ENCODE measurements at places on chromosomes 13 and 19.
A peak's percentile ranks its signal among the peaks of the same experiment; 100 is the strongest.

- DNase-seq: no peak
Observed at GRCh38 chr19:13437919-13438618, 68.2 kb downstream of the CACNA1A start.

DNA sequence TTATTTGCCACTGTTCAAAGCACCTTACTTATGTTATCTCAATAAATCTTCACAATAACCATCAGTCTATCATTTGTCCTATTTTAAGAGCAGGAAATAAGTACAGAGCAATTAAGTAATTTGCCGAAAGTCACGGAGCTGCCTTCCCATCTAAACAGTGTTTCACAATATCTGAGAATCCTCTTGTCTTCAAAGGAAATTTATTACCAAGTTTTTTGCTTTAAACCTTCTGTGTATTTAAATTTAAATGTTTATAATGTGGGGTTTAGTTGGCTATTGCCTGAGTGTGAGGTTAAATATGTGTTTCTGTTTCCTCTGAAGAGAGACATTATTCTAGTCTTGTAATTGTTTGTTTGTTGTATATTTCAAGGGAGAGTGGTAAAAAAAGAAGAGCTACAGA is 633.1 kb downstream of the EFNB2 start:
- no peak for DNase-seq

DNA sequence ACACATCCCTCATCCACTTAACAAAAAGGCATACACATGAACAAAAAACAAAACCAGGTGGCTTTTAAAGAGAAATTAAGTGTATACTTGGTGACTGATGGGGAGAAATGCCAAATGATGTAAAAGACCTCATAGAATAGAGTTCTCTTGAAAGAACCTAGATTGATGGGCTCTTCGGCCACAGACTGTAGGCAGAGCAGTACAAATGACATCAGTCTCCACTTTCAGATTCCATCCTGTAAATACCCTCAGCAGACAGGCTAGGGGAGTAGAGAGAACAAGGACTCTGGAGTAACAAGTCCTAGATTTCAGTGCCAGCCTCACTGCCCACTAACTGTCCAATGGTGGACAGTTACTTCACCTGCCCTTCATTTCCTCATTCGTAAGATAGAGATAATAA is 203.8 kb downstream of the MZT1 start:
- DNase-seq: no peak

DNA sequence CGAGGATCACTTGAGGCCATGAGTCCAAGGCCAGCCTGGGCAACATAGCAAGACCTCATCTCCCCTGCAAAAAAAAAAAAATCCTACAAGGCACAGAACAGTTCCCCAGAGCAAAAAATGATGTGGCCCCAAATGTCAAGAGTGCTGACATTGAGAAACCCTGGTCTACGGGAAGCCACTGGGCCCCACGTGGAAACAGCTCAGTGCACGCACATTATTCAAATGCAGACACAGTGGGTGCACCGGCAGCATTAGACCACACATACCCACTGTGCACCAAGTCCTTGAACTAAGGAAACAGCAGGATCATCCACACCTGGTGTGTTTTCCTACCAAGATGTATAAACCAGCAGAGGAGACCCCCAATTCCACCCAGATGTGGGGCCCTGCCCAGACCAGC is 35.0 kb upstream of the ADGRE5 start:
- no peak for DNase-seq

DNA sequence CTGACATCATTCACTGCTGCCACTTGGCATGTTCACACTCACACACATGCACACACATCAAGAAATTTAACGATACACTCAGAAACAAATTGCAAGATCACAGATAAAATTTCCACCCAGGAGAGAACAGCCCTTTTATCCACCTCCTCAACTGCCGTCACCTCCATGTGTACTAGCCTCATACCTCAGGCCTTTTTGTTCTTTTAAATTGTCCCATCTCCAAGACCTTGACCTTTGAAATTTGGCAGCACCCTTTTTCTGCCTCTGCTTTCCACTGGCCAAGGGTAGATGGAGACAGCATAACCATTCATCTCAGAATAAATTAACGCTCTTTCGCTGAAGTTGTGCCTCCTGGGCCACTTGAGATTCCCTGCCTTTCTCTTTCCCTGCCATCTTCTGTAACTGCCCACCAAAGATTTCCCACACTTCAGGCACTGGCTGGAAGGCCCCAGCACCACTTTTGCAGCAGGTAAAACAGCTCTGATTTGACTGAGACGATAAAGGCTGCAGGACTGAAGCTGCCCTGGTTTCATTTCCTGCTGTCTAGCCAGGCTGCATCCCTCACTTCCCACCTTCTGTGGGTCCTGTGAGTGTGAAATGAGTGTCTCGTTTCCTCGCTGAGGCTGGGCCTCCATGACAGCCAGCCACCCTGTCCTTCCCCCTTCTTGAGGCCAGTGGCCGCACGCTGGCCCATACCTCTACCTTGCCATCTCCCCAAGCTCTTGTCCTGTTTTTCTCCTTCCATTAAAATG is 39.3 kb downstream of the MBNL2 start:
- DNase-seq: no peak

DNA sequence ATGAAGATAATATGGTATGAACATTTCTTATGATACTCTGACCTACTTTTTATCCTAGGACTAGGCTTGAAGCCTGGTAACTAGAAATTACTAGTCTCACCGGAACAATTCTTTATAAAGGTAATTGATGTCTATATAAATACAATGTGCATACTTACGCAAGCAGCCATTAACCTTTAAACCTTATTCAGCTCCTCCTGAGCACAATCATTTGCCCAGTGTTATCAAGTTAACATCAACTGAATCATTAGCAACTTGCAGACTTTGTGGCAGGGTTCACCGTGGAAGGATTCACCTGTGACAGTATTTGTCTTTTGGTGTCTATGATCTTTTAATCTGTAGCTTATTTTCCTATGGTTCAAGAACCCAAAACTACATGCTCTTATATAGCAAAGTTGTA is 508.6 kb upstream of the KLHL1 start:
- DNase-seq: no peak

- DNase-seq: no peak
Observed at GRCh38 chr13:38398711-38399493, 49.3 kb downstream of the UFM1 start.

- no peak for DNase-seq
Observed at GRCh38 chr13:59801107-59801880, 362.4 kb downstream of the DIAPH3 start.

GRCh38 chr19:21604351-21604926 is 99.0 kb downstream of the ZNF429 start:
- peak; percentile 30 for DNase-seq

- DNase-seq: no peak
Observed at GRCh38 chr19:35206379-35206778, 22.2 kb downstream of the FAM187B start.

- no peak for DNase-seq
Observed at GRCh38 chr13:73088332-73088935, 29.6 kb downstream of the KLF5 start.

GRCh38 chr19:33654840-33655508 is 33.2 kb downstream of the CHST8 start:
- no peak for DNase-seq

GRCh38 chr13:22594041-22594440 is 586.7 kb upstream of the SGCG start:
- DNase-seq: no peak

- DNase-seq: no peak
Observed at GRCh38 chr13:57665481-57665880, 33.9 kb downstream of the PCDH17 start.

GRCh38 chr13:113433391-113433916 is 19.8 kb downstream of the ADPRHL1 start:
- DNase-seq: no peak

DNA sequence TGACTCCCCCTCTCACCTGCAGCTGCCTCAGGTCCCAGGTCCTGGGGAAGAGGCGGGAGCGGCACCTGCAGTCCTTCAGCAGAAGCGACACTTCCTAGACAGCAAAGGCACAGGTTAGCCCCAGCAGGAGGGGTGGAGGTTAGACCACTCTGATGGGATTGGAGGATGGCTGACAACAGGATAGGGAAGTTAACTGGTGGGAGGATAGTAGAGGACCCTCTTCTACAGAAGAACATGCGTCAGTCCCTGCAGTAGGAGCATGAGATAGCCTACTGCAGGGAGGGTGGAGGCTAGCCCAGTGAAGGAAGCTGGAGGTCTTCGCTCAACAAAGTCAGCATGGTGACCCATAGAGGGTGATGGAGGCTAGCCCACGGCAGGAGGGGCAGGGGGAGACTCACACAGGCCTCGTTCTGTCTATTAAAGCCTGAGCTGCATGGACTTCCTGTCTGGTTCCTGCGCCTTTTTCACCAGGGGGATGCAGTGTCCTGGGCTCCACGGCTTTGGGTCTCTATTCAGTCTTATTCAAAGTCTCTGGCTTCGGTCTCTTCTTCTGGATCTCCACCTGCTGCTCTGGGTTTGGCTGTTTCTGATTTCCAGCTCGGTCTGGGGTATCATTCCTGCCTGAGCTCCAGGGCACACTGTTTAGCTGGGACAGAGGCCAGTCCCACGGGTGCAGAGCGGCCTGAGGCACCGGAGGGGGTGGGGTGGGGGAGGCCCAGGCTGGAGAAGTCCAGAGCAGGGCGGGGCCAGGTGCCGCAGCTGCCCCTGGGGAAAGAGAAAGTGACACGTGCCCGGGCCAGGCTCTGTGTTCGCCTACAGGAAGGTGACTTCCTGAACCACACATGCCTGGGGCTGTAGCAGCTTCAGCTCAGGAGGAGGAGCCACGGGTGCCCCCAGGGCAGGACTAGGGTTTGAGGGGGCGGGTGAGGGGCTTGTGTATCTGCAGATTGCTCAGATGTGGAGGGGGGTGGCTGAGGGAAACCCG is 7.3 kb downstream of the IFNL3 start:
- DNase-seq: no peak

DNA sequence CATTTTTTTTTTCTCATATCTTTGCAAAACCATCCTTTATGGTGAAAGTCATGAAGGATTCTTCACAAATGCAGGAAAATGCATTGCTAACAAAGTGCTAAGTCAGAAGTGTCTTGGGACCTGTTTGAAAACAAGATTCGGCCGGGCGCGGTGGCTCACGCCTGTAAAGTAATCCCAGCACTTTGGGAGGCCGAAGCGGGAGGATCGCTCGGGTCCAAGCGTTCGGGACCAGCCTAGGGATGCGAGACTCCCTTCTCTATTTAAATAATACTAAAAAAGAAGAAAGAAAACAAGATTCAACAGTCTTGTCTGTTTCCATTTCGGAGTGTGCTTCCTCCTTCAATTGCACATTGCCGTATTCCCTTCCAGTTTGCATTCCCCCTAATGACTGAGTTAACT is 819 bp downstream of the EID2B start:
- DNase-seq: no peak

- no peak for DNase-seq
Observed at GRCh38 chr19:44142059-44142433, 692 bp downstream of the ZNF234 start.

DNA sequence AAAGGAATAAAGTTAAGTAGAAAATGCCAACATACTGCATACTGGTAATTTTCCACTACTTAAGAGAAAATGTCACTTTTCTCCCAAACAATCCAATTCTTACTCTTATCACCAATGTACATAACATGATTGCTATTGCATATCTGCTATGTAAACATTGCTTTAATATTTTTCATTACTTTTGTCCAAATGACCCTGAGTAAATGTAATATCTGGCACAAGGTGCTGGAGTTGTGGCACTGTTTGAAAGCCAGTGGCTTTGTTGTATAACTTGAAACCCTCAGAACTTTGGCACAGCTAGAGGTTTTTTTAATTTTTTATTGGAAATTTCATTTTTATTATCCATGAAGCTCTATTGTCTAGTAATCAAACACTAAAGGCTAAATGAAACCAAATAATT is 45.7 kb upstream of the SPRY2 start:
- DNase-seq: no peak

- no peak for DNase-seq
Observed at GRCh38 chr13:45055902-45056648, 64.2 kb upstream of the GTF2F2 start.

DNA sequence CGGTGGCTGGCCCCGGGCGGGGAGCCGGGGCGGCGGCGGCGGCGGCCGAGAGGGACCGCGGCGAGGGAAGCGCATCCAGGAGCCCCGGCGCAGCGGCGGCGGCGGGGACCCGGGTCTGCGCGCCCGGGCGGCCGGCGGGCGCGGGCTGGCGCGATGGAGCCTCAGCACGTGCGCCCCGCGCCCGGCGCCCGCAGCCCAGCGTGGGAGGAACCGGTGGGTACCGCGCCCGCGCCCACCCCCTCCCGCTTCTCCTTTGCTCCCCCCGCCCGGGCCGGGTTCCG is 7.8 kb upstream of the DGKH start:
- DNase-seq: no peak

GRCh38 chr13:98780451-98780850 is 28.0 kb upstream of the SLC15A1 start:
- DNase-seq: no peak

- DNase-seq: no peak
Observed at GRCh38 chr19:7216373-7216902, 77.8 kb downstream of the INSR start.

- DNase-seq: no peak
Observed at GRCh38 chr19:495402-496111, 729 bp upstream of the MADCAM1 start.

- DNase-seq: no peak
Observed at GRCh38 chr13:45828256-45828968, 23.1 kb downstream of the SIAH3 start.

GRCh38 chr13:107376341-107377125 is 808.6 kb upstream of the ARGLU1 start:
- DNase-seq: no peak

- no peak for DNase-seq
Observed at GRCh38 chr13:50672025-50672424, 171.5 kb downstream of the DLEU7 start.

GRCh38 chr13:67554746-67555452 is 324.8 kb upstream of the PCDH9 start:
- DNase-seq: no peak

GRCh38 chr13:108728370-108728769 is 99.0 kb downstream of the MYO16 start:
- DNase-seq: no peak

DNA sequence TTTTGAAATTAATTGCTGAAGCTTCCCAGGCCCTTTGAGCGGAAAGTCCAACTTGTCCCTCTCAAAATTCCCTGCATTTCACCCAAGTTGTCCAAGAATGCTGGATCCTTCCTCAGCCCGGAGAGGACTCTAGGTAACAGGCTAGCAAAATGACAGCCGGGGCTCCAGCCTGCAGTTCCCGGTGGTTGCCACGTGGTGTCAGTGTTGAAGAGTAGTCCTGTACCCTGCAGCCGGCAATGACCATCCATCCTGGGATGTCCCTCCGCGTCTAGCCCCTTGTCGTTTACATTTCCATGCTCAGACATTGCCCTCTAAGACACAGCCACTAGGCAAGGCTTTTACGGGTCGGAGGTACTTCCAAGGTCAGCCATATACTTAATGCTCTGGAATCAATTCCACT is 31.4 kb upstream of the MTIF3 start:
- peak; percentile 9 for DNase-seq

DNA sequence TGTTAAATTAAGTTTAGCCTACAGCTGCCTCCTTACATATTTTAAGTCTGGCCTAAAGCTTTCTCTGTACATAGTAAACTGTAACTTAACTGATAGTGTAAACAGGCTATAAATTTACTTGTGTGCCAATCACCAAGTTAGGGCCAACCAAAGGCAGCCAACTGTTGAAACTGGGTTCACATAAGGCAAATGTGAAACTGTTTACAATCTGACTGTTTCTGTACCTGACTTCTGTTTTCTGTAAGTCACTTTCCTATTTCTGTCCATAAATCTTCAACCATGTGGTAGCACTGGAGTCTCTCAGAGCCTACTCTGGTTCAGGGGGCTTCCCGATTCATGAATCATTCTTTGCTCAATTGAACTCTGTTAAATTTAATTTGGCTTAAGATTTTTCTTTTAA is 103.1 kb downstream of the RAP2A start:
- DNase-seq: no peak
